ENCODE measurements at places on chromosomes 16 and 17.

DNA sequence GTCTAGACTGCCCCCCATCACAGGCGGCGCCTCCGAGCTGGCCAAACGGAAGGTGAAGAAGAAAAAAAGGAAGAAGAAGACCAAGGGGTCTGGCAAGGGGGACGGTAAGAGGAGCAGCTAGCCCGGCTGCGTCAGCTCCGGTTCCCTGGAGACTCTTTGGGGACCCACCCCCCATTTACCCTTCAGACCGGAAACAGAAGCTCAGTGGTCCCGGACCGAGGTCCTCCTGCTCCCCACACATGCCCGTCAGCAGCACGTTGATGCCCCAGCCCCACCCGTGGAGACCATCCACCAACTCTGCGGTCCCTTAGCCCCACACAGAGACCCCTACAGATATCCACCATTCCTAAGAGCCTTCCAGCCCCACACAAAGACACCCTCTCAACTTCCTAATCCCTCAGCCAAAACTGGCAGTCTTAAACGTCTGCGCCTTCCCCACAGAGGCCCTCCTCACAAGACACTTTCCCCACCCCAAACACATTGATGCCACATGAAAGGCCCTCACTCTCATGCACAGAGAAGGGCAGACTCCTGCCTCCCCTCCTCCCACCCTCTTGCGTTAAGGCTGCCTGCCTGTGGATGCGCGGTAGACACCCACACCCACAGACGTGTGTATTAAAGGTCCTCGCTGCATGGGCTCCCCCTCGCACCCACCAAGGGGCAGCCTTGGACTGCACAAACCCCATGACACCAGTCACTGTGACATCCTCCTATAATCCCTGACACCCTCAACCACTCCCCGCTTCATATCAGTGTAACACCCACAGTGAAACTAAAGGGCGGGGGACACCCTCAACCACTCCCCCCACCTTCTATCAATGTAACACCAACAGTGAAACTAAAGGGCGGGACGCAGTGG is 58.2 kb upstream of the RPH3AL start:
- DNase-seq, result peak; percentile 40

GRCh38 chr16:85750146-85750826 is 610 bp downstream of the C16orf74 start:
- DNase-seq, result no peak

DNA sequence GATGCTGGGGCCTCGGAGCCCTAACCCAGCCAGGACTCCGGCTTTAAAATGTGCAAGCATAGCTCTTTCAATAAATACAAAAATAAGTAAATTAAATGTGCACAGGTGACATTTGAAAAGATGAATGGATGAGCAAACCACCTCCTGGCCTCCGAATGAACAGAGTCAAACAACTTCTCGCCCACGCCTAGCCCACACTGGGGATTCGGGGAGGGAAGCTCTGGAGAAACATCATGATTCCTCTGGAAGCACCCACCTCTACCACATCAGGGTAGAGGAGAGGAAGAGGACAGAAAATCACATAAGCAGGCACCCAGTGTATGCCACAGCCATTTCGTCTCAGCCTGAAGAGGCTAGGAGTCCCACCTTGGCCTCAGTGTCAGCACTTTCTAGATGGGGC is 105.8 kb downstream of the SDK2 start:
- no peak for DNase-seq

- peak; percentile 20 for DNase-seq
These were observed 23.6 kb downstream of the SEZ6 start for GRCh38 chr17:28982131-28982793.

GRCh38 chr17:21419299-21420239 is 43.4 kb downstream of the KCNJ12 start:
- DNase-seq, result no peak

DNA sequence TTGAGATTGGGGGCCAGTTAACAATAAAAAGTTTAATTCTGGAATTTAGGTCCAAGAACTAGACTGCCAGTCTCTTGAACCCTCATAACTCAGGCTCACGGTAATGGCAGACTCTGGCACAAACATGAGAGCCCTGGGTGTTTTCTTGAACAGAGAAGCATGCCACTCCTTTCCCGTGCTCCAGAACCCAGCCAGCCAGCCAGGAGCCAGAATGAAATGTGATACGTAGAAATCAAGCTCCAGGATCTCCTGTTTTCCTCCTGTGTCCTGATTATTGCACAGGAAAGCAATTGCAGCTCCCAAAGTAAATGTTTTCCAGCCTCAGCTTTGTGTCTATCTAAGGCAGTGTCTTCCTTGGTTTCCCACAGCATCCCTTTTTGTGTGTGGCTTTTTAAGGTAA is 46.2 kb upstream of the NOL11 start:
- DNase-seq, result no peak

DNA sequence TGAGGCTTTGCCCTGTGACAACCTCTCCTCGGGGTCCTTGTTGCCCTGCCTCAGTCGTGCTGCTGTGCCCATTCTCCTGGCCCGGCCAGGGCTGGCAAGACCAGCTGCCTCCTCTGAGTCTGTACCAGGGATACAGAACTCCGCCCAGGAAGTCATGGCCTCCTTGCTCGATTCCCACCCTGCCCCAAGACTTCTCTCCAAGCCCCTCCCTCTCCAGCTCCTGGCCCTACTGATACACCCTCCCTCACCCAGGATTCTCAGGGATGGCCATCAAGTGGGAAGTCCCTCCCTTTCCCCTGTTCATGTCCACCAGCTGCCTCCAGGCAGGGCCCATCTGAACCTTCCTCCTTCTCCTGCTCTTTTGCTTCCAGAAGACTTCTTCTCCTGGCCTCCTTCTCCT is 11.2 kb upstream of the TMEM208 start:
- DNase-seq, result no peak

DNA sequence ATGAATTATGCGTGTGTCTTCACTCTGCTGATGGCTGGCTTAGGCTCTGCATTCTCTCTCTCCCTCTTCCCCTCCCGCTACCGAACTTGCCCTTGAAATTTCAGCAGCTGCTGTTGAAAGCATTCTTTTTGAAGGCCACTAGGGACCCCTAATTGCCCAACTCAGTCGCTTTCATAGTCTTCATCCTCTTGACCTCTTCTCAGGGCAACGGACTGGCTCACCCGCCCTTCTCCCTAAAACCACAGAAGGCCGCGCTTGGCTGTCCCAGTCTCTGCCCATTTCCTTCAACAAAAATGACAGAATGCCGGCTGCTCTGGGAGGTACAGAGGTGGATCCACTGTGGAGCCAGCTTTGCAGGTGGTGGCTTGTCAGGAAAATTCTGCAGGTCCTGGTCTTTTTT is 21.0 kb upstream of the FMNL1 start:
- DNase-seq, result no peak

GRCh38 chr17:77610972-77611521 is 347.5 kb upstream of the TNRC6C start:
- no peak for DNase-seq

DNA sequence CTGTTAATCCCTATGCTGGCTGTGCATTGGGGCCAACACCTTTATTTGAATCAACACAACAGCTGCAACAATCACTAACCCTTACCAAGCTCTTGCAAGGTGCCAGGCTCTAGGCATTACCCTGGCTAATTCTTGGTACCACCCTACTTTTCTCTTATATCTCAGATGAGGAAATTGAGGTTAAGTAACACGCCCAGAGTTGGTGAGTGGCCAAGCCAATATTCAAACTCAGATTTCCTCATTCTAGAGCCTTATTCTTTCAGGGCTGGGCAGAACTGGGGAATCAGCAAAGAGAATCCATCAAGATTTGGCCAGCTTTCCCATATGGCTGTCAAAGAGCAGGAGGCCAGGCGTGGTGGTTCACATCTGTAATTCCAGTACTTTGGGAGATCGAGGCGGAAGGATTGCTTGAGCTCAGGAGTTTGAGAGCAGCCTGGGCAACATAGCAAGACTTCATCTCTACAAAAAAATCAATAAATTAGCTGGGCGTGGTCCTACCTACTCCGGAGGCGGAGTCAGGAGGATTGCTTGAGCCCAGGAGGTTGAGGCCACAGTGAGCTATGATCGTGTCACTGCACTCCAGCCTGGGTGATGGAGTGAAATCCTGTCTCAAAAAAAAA is 23.7 kb downstream of the ARSG start:
- no peak for DNase-seq

DNA sequence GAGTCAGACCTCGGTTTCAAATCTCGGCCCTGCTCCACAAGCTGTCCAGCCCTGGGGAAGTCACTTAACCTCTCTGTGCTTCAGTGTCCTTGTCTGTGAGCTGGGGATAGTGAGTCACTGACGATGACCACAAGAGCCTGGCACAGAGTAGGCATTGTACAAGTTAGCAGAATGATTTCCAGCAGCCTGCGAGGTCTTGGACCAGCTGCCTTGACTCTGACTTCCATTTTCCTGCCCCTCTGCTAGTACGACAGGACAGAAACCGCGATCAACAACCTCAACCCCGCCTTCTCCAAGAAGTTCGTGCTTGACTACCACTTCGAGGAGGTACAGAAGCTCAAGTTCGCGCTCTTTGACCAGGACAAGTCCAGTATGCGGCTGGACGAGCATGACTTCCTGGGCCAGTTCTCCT is 20.7 kb downstream of the CPNE2 start:
- no peak for DNase-seq

- DNase-seq, result no peak
These were observed 656 bp downstream of the MRPL58 start for GRCh38 chr17:75013092-75013559.

- DNase-seq, result no peak
These were observed 29.5 kb downstream of the SMYD4 start for GRCh38 chr17:1800240-1800639.

DNA sequence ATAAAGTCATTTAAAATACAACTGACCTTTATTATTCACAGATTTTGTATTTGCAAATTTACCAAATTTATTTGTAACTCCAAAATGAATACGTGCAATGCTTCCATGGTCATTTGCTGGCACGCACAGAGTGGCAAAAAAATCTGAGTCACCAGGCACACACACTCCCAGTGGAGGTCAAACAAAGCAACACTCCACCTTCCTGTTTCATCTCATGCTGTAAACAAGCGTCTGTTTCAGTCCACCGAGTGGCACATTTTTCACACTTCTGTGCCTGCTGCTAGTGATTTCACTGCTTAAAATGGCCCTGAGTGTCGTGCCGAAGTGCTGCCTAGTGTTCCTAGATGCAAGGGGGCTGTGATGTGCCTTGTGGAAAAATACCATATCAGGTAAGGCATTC is 17.8 kb upstream of the ITGAE start:
- DNase-seq, result no peak

- DNase-seq, result no peak
These were observed 60.0 kb upstream of the CHMP6 start for GRCh38 chr17:80931421-80932265.

- no peak for DNase-seq
These were observed 26.3 kb downstream of the ACTG1 start for GRCh38 chr17:81486199-81486810.

DNA sequence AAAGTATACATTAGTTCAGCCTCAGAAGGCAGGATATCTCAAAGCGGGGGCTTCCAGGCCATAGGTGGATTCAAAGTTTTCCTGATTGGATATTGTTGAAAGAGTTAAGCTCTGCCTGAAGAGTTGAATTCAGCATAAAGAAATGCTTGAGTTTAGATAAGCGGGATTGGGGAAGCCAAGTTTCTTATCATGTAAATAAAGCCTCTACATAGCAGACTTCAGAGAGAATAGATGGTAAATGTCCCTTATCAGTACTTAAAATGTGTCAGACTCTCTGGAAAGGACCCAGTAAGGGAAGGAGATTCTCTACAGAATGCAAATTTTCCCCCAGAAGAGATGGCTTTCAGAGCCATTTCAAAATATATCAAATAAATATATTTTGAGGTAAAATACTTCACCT is 423.5 kb downstream of the SHISA9 start:
- DNase-seq, result no peak

- no peak for DNase-seq
These were observed 17.2 kb upstream of the ADGRG1 start for GRCh38 chr16:57611181-57611580.

DNA sequence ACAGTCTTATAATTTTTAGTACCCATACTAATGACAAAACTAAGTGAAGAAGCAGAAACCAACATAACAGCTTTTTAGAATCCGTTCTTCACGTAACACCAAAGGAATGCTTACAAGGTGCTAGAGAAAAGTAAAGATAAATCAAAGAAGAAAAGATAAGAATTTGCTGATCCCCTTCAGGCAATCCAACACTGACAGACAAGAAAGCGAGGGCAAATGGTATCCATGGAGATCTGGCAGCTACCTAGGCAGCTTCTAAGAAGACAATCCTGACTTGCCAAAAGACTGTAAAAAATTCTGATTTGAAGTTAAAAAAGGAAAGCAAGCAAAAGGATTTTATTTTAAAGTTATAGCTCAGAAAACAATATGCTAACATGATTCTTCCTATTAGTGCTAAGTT is 14.6 kb downstream of the BBS2 start:
- no peak for DNase-seq

DNA sequence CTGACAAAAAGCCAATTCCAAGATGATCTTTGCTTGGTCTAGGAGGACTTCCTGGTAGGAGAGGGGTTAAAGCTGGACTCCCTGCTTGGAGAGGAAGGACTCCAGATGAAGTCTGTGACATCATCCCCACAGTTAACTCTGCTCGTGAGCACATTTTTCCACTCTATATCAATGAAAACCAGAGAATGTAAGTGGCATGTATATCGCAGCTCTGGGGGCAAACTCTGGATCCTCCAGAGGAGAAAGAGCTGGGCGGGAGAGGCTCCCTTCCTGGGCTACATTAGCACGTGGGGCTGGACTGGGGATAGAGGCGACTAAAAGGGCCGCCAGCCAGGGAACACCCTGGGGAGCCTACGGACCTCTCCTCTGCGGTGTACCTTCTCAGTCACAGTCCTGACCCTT is 34.1 kb downstream of the HIC1 start:
- no peak for DNase-seq

GRCh38 chr17:41734139-41734948 is at the start of gene HAP1:
Gene HAP1, minus strand, starts transcription at chr17:41734643. Its CDS starts 9 bp downstream, at chr17:41734634.
- DNase-seq, result no peak

DNA sequence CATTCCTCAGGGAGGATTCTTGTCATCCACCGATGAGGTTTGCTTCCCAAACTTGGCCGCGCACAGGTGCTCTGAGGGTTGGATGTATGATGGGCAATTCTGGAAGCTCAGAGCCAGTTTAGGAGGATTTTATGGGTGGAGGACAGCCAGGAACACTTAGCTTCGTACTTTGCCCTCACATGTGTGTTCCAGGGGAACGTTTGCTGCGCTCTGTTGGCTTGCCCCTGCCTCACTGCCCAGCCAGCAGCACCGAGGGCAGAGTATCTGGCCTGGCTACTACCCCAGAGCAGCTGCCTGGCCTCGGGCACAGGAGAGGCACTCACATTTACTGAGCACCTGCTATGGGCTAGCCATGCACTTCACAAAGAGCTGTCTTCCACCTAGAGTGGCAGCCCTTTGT is 14.1 kb downstream of the SEZ6 start:
- no peak for DNase-seq

- DNase-seq, result no peak
These were observed 23.9 kb downstream of the SLC39A11 start for GRCh38 chr17:73068322-73069153.

- no peak for DNase-seq
These were observed 1.5 kb downstream of the CRK start for GRCh38 chr17:1454541-1454940.

- no peak for DNase-seq
These were observed 113.7 kb upstream of the DHX40 start for GRCh38 chr17:59451706-59452105.
